Activated T-helper 17 cell treated with anti-CD3 and anti-CD28 coated beads, Interleukin-2, amount 50 U/mL, for 72 hours (primary cell): ENCODE measurements at places on chromosomes 3 and 15. TPM values are rescaled to one million over a fixed set of nuclear protein-coding genes. Genes with fewer than 3 reads are reported as not detected.

- no peak for ATAC-seq
Measured at GRCh38 chr3:149673393-149673792, 15.6 kb upstream of the WWTR1 start.

- peak; percentile 75 for ATAC-seq
Measured at GRCh38 chr15:85690561-85691231, 104.0 kb downstream of the KLHL25 start.

DNA sequence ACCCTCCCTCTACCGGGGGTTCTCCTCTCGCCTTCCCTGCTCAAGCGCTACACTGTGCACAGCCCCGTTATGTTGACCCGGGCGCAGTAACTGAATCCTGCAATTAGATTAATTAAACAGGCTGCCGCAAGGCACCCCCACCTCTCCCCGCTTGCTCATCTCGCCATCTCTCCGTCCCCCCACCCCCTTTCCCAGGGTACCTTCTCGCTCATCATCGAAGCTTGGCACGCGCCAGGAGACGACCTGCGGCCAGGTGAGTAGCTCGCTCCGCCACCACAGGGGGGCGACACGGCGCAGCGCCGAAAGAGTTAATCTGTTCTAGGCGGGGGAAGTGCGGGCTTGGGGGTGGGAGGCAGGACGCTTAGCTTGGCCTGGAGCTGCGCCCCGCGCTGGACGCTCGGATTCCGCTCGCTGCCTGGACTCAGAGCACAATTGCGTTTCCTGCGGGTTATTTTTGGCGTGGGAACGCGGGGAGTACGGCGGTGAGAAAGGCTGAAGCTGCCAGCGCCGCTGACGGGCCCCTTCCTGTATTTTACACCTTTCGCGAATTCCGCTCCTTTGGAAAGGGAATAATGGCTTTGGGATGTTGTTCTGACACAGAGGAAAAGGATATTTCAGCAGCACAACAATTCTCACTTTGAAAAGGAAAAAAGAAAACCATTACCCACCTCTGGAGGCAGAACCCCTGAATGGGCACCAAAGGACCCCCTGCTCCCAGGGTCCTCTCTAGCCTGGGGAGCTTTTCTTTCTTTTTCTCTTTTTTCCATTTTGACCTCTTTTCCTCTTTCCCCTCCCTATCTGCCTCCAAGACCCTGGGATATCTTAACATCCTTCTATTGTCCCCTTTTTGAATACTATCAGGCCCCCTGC is 1.5 kb downstream of the DLL4 start:
- peak; percentile 45 for ATAC-seq

GRCh38 chr3:184945886-184946625 is 134.1 kb downstream of the VPS8 start:
- no peak for ATAC-seq

DNA sequence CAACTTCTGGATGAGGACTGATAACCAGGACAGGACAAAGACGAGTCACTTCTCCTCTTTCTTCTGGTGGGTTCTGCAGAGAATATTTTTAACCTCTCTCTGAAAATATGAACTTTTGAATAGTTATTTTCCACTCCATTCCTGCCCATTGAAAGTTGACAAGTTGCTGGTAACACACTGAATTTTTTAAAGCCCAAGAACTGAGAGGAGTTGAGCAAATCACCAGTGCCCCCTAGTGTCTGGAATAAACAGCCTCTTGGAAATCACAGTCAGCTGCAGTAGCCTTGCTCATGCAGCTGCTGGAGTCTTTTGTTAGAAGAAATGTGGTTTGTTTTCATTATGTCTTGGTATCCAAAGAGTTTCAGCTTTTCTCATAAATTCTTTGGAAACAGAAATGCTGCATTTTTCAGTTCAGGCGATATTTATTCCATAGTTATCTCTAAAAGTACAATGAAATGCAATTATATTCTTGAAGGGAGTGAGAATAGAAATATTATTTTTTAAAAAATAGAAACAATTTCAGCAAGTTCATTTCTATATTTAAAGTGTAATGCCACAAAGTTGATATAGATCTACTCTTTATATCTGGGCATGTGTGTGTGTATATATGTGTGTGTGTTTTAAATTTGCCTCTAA is 741.0 kb upstream of the CBLB start:
- ATAC-seq = peak; percentile 79

DNA sequence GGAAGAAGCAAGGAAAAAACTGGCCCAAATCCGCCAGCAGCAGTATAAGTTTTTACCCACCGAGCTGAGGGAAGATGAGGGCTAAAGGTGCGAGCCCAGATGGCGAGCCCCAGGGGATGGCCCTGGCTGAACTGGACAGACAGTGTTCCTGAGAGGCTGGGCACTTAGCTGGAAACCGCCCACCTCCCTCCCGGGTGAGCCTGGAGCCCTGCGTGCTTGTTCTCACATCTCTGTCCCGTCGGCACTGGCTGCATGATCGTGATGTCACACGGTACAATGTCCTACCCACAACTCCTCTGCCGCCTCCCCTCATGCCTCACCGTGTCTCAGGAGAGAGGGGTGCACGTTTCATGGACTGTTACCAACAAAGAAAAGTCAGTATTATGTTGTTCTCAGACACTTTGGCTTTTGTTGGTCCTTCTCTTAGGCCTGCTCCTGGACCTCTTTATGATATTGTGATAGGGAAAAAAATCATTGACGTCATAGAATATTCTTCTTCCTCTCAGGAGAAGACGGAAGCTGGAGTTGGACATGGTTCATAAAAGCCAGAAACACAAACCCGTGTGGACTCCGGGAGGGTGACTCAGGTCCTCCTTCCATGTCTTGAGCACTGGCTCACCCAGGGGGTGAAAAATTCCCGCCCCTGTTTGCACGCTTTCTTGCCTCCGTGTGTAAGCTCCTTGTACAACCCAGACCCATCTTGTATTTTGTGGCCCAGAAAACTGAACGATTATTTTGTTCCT is 201.8 kb upstream of the TPM1 start:
- ATAC-seq = no peak

GRCh38 chr15:42891569-42891968 is 29.0 kb downstream of the TTBK2 start:
- no peak for ATAC-seq

GRCh38 chr15:99970891-99971430 is 237.7 kb upstream of the LYSMD4 start:
- no peak for ATAC-seq

GRCh38 chr3:137764001-137764433 is at the start of gene SOX14:
SOX14 (plus strand) TSS chr3:137764315; CDS start chr3:137764785, 470 bp downstream.
- no peak for ATAC-seq

Gene SMCO1
- not detected for total RNA-seq

Gene PLSCR4
- total RNA-seq = not detected

DNA sequence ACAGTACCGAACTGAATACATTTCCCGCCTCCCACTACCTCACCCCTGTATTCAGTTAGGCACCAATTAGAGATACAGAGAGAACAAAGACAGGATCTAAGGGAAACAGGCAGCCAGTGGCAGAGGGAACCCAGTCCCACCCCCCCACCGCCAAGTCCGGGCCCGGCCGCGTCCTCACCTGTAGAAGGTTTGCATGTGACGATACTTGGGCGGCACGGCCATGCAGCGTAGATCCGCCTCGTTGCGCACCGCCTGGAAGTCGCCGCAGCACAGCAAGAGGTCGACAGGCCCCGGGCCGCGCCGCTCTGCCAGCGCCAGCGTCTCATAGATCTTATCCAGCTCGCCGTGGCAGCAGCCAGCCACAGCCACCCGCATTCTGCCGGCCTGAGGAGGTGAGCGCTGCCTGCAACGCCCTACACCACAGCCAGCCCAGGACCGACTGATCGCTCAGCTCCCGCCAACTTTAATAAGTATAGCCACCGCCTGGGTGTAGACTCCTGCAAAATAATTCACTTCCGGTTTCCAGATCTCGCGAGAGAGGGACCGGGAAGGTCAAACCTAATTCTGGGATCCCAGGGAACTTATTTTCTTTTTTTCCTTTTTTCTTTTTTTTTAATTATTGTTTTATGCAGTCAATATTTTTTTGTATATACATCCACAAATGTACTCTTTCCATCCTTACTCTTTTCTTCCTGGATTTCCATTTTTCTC is at the start of gene DBR1:
Gene DBR1 (minus strand): TSS at position 501 of the 711 bp plus-strand sequence. CDS start 126 bp downstream, at position 375.
- ATAC-seq = peak; percentile 91

DNA sequence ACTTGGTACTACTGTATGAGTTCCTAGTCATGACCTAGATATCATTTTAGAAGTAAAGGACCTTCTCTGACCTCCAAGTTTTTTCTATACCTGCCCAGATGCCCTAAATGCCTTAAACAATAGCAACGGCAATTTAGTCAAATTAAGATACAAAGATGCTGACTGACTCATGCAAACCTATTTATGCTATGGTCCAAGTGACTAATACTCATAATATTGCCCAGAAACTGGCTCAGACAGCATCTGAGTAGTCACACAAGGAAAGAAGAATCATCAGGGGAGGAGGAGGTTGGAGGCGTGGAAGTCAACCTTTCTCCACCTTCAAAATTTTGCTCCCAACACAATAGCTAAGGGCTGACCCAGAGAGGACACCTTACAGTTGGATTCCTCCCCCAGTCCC is 6.8 kb downstream of the FYCO1 start:
- peak; percentile 74 for ATAC-seq
